ENCODE measurements at places on chromosomes 12 and 14.

DNA sequence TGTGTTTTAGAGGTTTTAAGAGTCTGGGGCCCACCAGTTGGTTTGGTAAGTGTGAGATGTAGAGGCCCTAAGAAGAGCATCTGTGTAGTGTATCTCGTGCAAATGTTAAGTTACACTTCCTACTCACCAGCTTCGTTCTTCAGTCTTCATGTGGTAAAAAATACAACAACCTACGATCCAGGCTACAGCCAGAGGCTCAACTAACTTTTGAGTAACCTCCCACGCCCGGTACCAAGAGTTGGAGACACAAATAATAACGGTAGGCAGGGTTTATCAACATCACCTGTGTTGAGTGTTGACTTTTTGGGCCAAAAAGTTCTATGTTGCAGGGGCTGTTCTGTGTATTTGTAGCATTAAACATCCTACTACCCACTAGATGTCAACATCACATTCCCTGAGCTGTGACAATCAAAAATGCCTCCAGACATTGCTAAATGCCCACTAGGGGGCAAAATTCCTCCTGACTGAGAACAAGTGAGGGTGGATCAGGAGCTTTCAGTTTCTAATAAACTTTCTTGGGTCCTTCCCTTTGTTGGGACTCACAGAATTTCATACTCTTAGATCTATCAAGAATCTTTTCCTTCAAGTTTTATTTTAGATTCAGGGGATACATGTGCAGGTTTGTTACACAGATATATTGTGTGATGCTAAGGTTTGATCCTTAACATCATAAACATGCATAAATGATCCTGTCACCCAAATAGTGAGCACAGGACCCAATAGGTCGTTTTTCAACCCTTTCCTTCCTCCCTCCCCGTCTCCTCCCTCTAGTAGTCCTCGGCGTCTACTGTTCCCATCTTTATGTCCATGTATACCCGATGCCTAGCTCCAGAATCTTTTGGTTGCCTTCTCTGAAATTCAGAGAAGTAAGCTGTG lies 94.7 kb downstream of the SLC2A13 start:
- peak; percentile 88 for DNase-seq

GRCh38 chr12:105330931-105331804 lies 677 bp downstream of the C12orf75 start:
- DNase-seq = peak; percentile 82

DNA sequence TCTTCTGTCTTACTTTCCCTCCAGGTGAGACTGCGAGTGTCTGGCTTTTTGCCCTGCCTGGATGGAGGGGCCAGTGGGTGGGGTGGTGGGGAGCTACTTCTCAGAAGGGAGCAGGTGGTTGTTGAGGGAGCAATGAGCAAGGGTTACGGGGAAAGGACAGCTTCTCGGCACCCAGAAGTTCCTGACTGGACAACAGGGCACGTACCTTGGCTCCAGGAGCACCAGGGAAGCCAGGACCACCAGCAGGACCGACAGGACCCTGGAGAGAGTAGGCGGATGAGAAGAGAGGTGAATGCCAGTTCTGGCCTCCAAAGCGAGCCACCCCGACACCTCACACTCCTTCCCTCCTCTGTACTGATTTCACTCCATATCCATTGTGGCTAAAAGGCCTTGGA lies 15.3 kb downstream of the COL2A1 start:
- DNase-seq = no peak

DNA sequence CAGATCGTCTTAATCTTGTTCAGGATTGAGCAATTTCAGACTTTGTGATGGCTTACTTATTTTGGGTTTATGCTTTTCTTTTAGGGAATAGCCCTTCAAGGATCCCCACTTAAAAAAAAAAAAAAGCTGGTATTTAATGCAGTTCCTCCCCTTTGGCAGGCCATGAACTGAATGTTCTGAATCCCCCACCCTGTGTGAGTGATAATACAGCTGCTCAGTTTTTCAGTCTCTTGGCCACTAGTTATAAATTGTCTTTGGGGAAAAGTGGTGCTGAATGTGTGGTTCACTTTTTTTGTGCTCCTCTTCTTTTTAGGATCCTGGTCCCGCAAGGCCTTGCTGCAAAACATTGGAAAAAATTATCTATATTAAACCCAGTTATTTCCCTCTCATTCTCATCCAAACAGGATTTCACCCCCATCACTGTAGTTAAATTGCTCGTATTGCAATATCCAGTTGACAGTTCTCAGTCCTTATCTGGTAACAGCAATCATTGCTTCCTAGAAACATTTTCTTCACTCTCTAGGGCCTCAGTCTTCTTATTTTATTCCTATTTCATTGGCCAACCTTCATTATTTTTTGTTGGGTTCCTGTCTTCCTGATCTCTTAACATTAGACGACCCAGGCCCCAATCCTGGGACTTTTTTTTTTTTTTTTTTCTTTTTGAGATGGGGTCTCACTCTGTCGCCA lies 73.1 kb upstream of the PAWR start:
- no peak for DNase-seq

DNA sequence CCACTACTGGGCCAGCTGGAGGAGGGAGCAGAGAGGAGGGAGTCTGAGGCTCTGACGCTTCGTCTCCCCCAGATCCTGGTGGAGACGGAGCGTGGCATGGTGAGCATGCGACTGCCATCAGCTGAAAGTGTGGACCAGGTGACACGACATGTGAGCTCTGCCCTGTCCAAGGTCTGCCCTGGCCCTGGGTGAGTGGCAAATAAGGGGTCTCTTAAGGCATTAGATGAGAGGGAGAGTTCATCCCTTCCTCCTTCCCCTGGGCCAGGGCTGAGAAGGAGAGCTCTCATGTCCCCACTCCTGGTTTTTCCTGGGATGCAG lies 2.5 kb downstream of the CARMIL3 start:
- DNase-seq = no peak

- no peak for DNase-seq
Measured at GRCh38 chr14:104256025-104256424, 117.6 kb downstream of the KIF26A start.

DNA sequence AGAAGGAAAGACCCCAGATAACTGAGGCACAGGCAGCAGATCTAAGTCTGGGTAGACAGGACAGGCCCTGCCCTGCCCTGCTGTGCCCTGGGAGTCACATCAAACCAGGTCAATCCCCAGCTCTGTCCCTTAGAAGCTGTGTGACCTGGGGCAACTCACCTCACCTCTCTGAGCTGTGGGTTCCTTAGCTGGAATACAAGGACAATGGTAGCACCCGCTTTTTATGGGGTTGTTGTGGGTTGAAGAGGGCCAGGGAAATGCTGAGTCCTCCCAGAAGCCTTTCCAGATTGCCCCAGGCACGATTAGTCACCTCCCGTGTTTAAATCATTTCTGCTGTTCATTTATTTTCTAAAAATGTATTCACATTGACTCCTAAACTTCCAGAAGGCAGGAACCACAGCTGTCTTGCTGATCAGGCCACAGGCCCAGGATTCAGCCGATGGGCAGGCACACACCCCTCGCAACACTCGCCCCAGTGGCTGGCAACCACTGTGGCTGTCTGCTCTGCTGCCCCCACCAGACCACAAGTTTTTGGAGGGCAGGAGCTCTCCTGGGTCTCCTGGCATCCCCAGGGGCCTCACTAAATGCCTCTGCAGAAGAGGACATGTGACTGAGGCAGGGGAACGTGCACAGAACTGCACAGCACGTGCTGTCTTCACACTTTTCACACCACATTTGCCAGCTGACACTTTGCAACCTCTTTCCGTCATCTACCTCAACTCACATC lies 3.0 kb downstream of the SELPLG start:
- peak; percentile 69 for DNase-seq

DNA sequence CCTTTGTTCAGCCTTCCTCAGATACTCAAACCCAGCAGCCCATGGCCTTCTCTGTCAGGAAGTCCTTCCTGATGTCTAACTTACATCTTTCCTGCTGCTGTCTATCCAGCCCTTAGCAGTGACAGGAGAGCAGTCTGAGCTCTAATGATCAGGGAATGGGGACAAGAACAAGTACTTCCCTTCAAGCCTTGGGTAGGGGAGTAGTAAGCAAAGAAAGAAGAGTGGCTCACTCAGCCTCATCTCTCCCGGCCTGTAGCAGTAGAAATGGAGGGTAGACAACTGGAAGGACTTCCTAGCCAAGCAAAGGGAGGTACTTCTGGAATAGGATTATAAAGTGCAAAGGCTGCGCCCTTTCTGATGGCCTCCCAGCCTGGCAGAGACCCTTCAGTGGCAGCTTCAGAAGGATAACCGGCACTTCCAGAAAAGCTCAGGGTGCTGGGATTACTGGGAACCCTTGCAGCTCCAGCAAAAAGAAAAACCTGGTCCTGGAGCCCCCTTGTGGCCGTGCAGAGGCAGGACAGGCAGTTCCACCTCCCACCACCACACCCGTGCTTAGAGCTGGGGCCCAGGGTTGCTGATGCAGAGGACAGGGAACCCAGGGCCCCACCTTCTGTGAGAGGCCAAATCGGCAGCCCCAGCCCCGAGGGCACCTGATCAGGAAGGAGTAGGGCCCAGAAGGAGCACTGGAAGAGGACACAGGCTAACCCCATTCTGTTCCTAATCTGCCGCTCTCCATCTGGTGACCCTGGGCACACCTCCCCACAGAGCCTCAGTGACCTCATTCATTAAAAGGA lies 12.4 kb upstream of the SMUG1 start:
- peak; percentile 90 for DNase-seq

GRCh38 chr14:37591941-37592481 lies 3.0 kb downstream of the FOXA1 start:
- no peak for DNase-seq

GRCh38 chr14:69288956-69289705 lies 29.2 kb downstream of the GALNT16 start:
- no peak for DNase-seq

- DNase-seq = no peak
Measured at GRCh38 chr14:73393375-73393774, 65.0 kb downstream of the NUMB start.

DNA sequence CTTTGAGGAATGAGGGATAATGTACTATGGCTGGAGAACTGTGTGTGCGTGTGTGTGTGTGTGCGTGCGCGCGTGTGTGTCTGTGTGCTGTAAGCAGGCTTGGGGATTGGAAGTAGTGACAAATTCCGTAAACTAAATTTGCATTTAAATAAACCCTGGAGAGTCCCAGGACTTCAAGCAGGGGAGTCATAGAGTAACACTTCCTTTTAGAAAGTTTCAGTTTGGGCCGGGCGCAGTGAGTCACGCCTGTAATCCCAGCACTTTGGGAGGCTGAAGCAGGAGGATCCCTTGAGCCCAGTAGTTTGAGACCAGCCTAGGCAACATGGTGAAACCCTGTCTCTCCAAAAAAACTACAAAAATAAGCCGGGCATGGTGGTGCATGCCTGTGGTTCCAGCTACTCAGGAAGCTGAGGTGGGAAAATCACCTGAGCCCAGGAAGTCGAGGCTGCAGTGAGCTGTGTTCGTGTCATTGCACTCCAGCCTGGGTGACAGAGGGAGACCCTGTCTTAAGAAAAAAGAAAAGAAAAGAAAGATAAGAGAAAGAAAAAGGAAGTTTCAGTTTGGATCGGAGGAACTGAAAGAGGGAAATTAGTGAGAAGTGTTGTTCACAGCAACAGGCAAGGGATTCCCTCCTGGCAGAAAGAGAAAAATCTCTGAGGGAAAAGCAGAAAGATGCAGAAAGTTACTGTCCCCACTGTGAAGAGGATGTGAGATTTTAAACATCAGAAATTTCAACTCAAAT lies 222.7 kb upstream of the SOX5 start:
- DNase-seq = no peak

DNA sequence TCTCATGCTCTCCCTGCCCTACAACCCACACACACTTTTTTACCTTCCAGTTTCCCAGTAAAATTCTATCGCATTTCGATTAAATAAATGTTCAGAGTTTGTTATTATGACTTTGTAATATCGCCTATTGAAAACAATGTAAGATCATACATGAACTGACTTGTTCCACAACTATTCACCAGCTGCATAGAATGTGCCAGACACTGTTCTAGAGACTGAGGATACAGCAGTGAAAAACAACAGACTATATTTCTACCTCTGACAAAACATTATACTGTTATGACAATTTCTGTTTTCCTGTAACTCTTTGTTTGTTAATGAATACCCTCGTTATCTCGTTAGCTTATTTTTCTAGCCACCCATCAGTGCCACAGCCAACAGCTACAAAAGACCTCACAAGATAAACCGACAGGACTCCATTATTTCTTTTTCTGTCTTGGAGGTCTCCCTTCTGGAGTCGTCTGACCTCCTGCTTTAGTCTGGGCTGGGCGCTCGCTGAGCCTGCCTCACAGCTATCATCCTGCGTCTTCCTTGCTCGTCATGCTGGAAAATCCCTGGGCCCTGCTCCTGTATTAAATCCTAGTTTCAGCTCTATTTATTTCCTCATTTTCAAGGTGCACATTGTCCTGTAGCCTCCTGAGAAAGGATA lies 498.9 kb downstream of the DIO2 start:
- DNase-seq = no peak

DNA sequence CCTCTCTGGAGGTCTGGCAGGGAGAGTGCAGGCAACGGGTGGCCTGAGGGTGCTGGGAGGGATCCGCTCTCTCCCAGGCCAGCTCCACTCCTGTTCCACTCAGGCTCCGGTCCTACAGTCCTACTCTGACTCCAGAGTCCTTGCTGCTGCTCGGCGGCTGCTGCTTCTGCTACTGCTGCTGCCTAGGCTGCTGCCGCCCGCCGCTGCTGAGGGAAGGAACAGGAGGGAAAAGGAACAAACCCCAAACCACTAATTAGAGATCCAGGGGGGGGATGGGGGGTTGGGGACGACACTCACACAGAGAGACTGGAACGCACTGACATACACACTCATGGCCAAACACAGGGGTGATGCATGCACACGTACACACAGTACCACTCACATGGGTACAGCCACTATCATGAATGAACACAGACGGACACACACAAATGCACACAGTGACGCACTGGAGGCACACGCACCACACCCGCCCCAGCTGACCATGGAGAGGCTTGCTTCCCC lies at the start of gene SP7:
Gene SP7, minus strand, starts transcription at position 174 of the 501 bp plus-strand sequence. CDS start 708 bp downstream, outside the sequence.
- DNase-seq = no peak

- DNase-seq = no peak
Measured at GRCh38 chr14:54440037-54440436, 1.1 kb downstream of the CNIH1 start.

DNA sequence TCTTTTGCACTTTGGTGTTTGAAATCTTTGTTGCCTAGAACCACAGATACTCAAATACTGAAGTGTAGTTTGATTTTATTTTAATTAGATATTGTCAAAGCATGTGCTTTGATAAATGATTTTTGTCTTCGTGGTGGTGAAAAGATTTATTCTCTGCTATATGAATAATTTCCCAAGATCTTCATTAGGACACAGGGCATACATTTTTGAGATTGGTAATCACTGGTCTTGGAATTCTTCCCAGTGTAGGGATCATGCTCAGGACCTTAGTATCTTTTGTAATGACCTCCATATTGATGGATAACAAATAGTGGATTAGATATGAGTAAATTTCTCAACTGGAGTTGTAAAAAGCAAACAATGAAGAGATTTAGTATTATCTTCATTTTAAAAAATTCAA lies 28.2 kb downstream of the TBK1 start:
- DNase-seq = no peak

Data from activated CD4-positive, alpha-beta T cell treated with anti-CD3 and anti-CD28 coated beads, Interleukin-2, amount 10 ng/mL, durations not matched to agents 24 days and 14 days (primary cell).